ENCODE measurements at places on chromosomes 5 and 9. TPM values are rescaled to one million over a fixed set of nuclear protein-coding genes. Genes with fewer than 3 reads are reported as not detected.

Gene RIGI
- 9.4 TPM for total RNA-seq

Gene NUTM2F
- not detected for total RNA-seq

Gene PCDHA1
- total RNA-seq: 0.06 TPM

Gene GABRP
- 44.3 TPM for total RNA-seq

Gene DNAJA1
- total RNA-seq: 96.7 TPM

Gene IFNA21
- total RNA-seq: not detected

Gene UBAP2
- 34.3 TPM for total RNA-seq

Gene OBP2B
- total RNA-seq: not detected

Gene OR1Q1
- total RNA-seq: not detected

DNA sequence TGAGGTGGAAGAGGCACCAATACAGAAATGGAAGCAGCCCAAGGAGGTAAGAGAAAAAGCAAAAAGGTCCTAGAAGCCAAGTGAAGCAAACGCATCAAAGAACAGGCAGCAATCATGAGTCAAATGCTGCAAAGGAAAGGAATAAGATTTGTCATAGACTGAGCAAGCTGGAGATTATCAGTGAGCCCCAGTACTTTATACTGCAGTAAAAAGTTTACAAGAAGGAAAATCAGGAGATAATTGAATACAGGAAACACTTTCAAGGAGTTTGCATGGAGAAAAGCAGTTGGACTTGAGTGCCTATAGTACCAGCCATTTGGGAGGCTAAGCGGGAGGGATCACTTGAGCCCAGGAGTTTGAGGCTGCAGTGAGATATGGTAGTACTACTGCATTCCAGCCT, 7.2 kb upstream of the HAVCR1 start:
- DNase-seq: no peak

DNA sequence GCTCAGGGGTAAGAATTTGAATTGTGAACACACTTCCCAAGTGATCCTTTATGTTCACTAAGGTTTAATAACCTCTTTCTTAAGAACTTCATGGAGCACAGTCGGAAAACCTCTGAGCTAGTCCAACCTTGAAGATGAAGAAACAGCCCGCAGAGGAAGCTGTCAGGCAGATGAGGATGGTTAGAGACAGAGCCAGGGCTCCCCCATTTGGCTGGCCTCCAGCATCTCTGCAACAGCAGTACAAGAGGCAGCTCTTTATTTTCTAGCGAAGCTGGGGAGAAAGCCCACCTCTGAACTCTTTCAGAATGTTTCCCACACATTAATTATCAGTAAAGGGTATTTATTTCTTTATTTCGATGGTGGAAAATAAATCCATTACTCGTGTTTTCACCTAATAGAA, 350.8 kb downstream of the DMRT2 start:
- no peak for DNase-seq

DNA sequence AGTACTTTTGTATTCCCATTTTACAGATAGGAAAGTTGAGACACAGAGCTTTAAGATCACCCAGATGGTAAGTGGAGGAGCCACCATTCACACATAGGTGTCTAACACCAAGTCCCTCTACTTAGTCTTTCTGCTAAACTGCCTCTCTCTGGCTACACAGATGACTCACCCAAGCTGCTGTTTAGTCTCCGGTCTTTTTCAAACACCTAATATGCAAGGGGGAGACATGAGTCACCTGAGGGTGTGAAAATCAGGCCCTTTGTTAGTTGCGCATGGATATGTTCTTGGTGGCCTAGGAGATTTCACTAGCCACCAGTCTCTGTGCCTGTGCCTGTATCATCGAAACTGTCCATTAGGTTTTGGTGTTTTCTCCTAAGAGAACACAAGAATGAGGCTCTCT, 117.8 kb downstream of the MAST4 start:
- no peak for DNase-seq

DNA sequence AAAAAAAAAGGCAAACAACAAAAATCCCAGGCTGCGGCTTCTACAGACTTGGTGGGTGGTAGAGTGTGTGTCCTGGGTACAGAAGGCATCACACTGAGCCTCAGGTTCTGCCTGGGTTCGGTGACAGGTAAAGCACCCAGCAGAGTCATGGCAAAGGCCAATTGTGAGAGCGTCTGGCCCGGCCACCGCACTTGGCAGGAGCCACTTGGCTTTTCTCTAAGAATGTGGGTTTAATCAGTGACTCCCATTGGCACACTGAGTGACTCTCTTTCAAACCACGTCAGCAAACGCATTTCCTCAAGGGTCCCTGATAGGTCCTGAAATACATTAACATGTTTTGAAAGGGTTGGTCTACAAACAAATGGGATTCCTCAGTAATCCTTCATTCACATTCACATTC, 17.0 kb downstream of the COL23A1 start:
- DNase-seq: no peak

DNA sequence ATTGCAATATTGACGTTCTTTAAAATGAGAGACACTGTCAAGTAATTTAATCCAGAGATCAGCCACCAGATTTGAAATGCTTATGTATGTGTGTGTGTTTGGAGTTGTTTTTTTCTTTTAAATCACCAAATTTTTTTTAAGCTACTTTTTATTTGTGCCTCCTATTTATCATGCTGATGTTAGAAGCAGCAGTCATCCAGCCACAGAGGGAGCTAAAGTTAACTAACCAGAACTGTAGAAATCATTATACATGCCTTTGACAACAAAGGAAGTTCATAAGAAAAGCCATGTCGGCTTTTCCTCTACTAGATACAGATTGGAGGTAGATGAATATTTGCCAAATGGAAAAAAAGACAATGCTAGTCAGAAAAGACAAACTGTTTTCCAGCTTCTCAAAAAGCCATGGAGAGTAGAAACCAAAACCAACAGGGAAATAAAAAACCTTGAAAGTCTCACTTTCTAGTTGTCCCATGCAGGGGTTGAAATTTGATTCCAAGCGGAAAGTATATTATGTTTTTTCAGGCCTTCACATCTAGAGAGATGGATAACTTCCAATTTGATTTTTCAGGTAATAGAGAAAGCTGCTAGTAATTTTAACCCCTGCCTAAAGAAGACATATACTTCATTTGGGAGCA, 4.5 kb downstream of the PURA start:
- no peak for DNase-seq

- DNase-seq: no peak
These were observed 54.1 kb upstream of the FSD1L start for GRCh38 chr9:105393576-105394344.

DNA sequence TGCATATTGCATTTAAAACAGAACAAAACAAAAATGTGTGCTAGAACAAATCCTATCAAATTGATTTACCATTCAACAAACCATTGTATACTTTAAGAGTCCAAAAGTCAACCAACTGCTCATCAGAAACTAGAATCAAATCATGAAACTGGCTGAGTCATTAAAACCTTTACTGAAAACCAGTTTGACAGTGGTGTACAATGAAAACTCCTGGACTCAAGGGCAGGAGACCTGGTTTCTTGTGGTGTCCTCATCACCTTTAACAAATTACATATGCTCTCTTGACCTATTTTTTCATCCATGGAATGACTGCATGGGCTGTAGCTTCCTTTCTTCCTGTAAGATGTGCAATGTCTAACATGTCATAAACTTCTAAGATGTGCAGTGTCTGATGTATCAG, 315.3 kb upstream of the SLC30A5 start:
- DNase-seq: no peak

DNA sequence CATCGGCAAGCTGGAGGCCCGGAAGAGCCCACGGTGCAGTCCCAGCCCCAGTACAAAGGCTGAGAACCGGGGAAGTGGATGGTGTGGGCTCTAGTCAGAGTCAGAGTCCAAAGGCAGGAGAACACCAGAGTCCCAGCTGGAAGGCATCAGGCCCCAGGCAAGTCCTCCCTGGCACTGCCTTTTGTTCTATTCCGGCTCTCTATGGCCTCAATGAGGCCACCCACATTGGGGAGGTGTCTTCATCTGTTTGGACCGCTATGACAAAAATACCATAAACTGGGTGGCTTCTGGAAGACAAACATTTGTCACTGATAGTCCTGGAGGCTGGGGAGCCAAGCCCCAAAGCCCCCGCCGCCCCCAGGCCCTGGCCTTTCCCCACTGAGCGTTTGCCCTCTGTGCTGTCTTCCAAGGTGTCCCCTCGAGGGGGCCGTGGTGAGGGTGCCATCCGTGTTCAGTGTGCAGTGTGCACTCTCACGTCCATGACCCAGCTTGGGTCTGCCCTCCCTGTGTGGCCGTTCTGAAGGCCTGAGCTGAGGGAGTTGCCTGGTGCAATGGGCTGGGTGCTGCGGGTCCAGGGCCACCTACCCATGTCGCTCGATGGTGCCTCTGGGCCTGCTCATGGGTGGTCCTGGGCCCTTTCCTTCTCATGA, 99.1 kb upstream of the PPP1R26 start:
- no peak for DNase-seq

- no peak for DNase-seq
These were observed 276.2 kb upstream of the SLC24A2 start for GRCh38 chr9:20065046-20065445.

GRCh38 chr9:133665096-133665495, 28.9 kb downstream of the DBH start:
- DNase-seq: no peak

DNA sequence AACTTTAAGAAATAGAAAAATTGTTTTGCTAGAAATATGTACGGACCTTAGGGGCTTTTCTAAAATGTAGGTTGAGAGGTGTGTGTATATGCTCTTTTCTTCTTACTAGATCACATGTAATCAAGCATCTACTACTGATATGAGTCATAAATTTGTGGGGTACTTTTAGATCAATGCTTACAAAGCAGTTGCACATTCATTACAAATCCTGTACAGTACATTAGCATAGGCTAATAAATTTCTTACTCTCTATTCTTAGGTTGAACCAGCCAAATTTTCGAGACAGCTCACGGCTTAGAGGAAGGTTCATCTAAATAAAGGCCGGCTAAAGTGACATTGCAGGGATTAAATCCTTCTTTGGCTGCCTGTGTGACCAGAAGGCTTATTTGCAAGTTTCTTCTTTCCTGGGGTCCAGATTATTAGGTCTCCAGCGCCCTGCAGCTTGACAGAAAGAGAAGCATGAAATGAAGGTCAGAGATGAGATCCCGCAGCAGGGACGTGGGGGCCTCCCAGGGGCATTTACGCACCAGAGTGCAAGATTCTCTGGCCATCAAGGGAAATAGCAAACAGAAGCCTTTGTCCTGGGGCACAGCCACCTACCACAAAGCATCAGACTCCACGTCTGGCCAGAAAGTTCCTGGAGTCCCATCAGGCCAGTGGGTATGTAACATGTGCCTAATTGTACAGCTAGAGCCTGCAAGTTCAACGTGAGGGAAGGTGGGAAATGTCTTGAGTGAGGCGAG, 53.0 kb downstream of the NIM1K start:
- DNase-seq: no peak

GRCh38 chr5:100643473-100643872, 108.3 kb downstream of the FAM174A start:
- DNase-seq: no peak

GRCh38 chr5:139306628-139307379, 13.3 kb downstream of the MATR3 start:
- DNase-seq: no peak

- no peak for DNase-seq
These were observed 6.1 kb downstream of the VAV2 start for GRCh38 chr9:133986061-133986460.

- DNase-seq: no peak
These were observed 3.0 kb upstream of the PCDH1 start for GRCh38 chr5:141880961-141881801.

DNA sequence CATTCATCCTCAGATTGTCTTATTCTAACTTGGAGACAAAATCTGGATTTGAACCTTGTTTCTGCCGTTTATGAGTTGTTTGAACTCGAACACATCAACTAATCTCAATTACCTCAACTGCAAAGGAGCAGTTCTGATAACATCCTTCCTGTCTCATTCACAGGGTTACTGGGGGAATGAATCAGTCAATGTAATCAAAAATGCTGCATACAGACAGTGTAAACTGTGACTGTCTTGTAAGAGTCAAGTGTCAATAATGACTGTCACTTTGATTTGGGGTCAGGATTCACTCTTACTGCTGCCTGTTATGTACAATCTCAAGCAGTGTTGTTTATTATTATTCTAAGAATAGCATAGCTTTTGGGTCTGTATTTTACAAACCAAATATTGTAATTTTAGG, 273.8 kb downstream of the DOCK8 start:
- no peak for DNase-seq

DNA sequence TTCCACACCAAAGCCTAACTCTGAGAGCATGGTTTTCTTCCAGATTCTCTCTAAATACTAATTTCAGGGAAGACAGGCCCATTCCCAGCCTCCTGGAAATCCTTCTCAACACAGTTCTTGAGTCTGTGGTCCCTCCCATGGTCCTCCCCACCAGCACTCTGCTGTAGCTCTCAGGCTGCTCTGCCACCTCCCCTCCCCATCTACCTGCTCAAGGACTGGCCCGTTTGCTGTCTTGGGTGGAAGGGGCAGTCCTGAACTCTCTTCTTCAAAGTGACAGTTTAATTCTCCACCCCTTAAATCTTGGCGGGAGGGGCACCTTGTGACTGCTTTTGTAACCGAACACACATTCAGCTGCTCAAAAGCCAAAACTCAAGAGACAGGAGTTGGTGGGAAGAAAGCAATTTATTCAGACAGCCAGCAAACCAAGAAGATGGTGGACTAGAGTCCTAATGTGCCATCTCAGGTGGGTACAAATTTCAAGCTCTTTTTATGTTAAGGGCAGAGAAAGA, 7.6 kb upstream of the LCN15 start:
- DNase-seq: no peak

GRCh38 chr9:124024107-124024506, 12.5 kb downstream of the LHX2 start:
- DNase-seq: no peak

DNA sequence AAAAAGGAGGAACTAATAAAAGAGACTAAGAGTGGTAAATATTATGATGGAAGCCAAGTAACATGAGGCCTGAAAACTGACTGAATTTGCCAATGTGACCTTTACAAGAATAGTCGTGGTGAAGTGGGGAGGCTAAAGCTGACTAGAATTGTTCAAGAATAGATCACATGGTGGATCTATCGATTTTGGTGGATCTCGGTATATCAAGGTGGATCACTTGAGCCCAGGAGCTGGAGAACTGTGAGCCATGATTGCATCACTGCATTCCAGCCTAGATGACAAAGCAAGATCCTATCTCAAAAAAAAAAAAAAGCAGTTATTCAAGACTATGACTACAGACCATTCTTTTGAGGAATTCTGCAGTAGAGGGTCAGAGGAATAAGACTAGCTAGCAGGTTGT, 15.1 kb downstream of the ERMP1 start:
- no peak for DNase-seq

- DNase-seq: no peak
These were observed 292.8 kb downstream of the YTHDC2 start for GRCh38 chr5:113806250-113806649.

All from mucosa of gallbladder (tissue), 1 donor.